ENCODE measurements at places on chromosomes 13 and 19.

DNA sequence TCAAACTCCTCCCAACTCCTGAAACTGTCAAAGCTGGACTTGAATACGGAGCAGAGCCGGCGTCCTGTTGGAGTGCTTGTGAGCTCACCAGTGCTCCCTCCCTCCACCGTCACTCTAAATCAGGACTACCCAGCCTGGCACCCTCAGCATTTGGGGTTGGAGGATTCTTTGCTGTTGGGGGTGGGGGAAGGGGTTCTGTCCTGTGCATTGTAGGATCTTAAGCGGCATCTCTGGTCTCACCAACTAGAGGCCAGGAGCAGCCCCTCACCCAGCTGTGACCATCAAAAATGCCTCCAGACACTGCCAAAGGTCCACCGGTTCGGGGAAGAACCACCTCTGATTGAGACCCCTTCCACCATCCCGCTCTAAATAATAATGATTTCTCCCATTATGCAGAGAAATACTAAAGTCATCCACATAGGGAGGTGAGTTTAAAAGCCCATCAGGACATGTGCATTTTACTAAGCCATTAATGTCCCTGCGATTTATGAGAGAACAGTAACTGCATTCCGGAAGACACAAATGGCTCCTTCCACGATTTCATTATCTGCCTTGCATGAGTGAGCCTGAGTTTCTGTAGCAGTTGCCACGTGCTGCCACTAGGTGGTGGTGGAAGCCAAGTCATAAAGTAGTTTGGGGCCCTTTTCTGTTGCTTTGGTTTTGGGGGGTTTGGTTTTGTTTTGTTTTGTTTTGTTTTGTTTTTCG, 16.1 kb upstream of the USP29 start:
- peak; percentile 70 for DNase-seq

- DNase-seq: no peak
Observed at GRCh38 chr13:101977475-101977874, 424.4 kb downstream of the FGF14 start.

- peak; percentile 80 for DNase-seq
Observed at GRCh38 chr13:30639671-30640070, 22.0 kb downstream of the USPL1 start.

DNA sequence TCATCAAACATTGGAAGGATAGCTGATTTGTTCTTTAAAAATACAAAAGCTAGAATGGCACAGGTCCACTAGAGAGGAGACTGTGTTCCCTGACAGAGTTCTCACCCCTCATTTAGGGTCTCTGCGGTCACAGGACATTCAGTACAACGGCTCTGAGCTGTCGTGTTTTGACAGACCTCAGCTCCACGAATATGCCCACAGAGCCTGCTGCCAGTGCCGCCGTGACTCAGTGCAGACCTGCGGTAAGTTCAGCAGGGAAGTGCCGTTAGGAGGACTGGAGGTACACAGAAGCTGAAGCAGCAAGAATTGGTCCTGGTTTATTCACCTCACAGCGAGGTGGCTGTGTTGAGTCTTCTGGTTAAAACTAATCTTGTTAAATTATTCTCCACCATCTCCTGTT, 90.0 kb downstream of the TNFRSF19 start:
- DNase-seq: no peak

DNA sequence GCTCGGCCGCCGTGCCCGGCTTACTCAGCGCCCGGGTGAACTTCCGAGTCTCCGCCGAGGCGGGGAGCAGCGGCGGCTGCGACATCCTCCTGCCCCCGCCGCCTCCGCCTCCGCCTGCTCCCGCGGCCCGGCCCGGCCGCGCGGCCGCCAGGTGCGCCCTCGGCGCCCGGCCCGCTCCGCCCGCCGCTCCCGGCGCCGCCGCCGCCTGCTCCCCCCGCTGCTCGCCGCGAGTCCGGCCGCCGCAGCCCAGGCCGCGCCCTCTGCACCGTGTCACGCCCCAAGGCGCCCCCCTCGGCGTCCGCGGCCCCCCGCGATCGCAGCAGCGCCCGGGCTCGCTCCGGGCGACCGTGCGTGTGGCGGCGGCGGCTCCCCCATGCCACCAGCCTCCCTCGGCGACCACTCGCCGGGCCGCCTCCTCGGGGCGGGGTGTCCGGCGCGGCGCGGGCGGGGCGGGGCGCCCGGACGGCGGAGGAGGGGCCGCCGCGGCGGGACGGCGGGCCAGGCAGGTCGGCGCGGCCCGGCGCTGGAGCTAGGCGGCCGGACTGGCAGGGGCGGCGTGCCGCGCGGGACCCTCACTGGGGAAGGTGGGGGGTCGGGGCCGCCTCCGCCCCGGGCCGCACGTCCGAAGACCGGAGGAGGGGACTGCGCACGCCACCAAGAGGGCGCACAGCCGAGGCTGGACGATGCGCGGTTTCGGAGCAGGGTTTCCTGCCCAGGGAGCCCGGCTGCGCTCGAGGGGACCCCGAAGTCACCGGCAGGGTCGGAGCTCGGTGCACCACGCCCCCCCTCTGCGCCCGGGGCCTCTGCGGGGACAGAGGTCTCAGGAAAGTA, 108.6 kb upstream of the DOCK9 start:
- DNase-seq: peak; percentile 39

DNA sequence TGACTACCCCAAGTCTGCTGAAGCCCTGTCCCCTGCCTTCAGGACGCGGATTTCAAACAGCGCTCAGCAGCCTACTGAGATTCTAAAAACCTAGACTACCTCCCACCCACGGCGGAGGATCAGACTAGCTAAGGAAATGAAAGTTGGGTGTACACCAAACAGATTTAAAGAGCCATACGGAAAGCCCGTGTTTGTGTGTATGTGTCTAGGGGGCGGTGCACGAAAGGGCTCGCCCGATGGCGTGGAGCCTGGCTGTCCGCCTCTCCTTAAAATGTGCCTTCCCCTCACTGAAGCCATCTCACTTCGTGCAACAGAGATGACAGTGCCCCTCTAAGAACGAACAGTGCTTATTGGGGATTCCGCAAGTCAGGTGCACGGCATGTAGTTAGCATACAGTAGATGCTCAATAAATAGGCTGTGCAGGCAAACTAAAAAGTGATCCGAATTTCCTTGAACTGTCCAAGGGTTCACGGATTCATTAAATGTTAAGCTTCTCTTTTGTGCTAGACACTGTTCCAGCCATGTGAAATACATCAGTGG, 639 bp downstream of the LENG1 start:
- DNase-seq: peak; percentile 27

DNA sequence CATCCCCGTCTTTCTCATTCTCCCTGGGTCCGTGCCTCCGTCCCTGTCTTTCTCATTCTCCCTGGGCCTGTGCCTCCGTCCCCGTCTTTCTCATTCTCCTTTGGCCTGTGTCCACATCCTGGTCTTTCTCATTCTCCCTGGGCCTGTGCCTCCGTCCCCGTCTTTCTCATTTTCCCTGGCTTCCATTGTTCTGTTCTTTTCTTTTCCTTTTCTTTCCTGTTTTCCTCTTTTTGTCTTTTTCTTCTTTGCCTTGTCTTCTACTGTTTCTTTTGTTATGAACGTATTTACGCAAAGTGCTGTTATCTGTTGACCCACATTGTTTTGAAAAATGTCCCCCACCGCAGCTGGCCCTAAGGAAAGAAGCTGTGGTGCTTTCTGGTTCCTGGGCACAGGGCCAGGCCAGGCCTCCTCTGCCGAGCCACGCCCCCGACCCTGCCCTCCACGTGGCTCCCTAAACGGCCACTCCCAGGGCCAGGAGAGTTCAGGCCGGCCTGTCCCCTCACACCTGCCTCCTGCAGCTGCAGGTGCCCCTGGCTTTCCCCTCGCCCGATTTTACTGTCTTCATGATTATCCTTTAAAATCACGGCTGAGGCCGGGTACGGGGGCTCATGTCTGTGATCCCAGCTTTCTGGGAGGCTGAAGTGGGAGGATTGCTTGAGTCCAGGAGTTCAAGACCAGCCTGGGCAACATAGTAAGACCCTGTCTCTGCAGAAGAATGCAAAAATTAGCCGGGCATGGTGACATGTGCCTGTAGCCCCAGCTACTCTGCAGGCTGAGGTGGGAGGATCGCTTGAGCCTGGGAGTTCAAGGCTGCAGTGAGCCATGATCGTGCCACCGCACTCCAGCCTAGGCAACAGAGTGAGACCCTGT, 14.0 kb upstream of the TMPRSS9 start:
- DNase-seq: peak; percentile 33

DNA sequence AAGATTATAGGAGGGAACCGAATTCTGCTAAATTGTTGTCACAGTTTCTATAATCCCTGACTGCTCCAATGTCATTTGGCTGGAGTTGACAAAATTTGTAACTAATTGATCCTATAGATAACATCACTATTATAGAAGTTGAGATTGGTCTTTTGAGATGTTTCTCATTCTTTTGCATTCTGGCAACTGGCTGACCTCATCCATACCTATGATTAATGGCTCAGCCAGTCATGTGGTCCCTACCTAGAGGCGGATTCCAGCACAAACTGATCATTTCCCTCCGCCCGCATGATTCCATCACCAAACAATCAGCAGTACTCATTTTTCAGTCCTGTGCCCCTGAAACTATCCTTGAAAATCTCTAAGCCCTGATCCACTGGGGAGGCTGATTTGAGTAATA, 4.2 kb downstream of the PSG2 start:
- peak; percentile 78 for DNase-seq

DNA sequence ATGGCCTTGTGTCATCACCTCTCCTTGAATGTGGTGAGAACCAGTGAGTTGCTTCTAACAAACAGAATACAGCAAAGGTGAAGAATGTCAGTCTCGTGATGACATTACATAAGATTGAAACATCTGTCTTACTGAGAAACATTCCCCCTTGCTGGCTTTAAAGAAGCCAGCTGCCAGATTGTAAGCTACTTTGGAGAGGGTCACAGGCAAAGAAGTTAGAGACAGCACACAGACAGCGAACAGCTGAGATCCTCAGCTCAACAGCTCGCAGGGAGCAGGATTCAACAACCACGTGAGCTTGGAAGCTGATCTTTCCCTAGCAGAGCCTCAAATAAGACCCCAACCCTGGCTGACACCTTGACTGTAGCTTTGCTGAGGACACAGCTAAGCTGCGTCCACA, 367.9 kb downstream of the LIG4 start:
- no peak for DNase-seq

DNA sequence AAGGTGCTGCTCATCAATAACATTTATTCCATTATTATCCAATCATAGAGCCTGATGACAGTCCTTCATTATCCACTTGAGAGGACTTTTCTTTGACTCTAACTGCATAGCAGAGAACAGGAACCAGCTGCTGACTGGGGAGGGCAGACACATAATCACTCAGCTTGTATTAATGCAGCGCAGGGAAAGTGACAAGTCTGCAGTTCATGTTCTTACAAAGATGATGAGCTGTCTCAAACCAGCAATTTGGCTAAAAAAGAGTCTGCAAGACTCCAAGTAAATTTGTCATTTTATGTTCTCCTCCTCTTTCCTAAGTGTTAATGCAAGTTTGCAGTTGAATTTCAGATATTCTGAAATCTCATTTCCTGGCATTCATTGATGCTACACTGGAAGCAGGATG, 40.0 kb upstream of the CBY2 start:
- DNase-seq: no peak

DNA sequence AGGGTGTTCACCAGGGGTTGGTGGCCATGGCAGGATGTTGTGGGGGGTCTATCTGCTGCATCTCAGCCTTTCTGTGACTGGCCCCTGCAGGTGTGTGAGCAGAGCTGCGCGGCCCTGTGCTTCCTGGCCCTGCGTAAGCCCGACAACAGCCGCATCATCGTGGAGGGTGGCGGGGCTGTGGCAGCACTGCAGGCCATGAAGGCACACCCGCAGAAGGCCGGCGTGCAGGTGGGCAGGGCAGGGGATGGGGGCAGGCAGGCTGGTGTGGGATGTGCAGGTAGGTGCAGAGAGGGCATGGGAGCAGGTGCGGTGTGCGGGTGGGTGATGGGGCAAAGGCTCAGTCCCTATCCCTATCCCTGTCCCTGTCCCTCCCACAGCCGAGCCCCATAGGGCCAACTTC, 8.1 kb upstream of the SLC25A42 start:
- DNase-seq: no peak

GRCh38 chr13:20669162-20669561, 34.3 kb upstream of the IL17D start:
- no peak for DNase-seq

- DNase-seq: peak; percentile 92
Observed at GRCh38 chr19:13707915-13708314, 56.4 kb upstream of the MRI1 start.

- DNase-seq: no peak
Observed at GRCh38 chr13:72648513-72649065, 78.8 kb downstream of the MZT1 start.

- peak; percentile 86 for DNase-seq
Observed at GRCh38 chr13:23466144-23467002, 32.9 kb upstream of the SACS start.

GRCh38 chr19:32828139-32828538, 41.4 kb downstream of the SLC7A9 start:
- DNase-seq: no peak

DNA sequence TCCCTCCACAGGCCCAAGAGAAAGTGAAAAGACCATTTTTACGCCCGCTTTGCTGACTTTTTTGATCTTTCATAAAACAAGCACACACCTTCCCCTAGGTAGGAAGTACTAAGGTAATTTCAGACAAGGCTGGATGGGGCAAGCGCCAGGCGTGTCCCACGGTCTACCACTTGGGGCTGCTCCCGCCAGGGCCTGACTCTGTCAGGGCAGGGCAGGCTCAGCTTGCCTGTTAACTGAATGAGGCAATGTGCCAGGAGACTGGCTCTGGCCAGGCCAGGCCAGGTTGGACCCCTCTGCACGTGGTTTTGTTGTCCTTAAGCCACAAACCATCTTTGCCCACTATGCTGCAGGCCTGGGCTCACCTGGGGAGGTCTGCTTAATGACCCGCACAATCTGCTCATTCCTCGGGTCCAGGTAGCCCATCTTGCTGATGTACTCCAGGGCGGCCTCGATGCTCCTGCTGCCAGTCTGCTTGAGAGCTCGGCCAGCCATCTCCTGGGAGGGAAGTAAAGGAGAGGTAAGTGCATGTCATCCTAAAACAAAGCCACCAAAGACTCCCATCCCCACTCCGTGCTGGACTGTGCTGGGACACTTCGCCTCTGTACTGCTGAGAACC, 70.4 kb downstream of the LATS2 start:
- DNase-seq: no peak

DNA sequence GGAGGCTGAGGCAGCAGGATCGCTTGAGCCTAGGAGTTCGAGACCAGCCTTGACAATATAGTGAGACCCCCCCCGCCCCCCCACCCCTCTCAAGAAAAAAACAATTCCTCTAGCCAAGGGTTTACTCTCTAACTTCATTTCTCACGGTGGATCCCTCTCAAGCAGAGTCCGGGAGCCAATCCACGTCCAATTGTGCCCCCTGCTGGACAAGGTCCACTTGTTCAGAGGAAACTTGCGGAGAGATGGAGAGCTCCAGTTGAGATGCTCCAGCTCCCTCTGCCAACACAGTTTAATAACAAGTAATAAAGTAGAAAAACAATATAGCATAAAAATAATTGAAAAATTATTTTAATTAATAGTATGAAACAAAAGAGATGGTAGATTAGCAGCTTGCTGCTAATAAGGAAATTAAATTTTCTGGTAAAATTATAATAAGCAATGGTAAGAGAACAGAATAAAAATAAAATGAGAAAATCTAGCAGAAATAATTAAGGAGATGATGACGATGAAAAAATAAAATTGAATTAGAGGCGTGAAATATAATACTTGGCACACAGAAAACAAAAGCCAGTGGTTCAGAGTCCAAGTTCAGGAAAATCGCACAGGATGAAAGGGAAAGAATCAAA, 14.5 kb upstream of the SIGLEC14 start:
- peak; percentile 84 for DNase-seq

- no peak for DNase-seq
Observed at GRCh38 chr13:30346153-30346788, 38.9 kb upstream of the KATNAL1 start.

- DNase-seq: no peak
Observed at GRCh38 chr19:6032381-6032780, 54.4 kb upstream of the RANBP3 start.
